ENCODE measurements at places on chromosomes 2 and 18. TPM values are rescaled to one million over a fixed set of nuclear protein-coding genes. Genes with fewer than 3 reads are reported as not detected.

DNA sequence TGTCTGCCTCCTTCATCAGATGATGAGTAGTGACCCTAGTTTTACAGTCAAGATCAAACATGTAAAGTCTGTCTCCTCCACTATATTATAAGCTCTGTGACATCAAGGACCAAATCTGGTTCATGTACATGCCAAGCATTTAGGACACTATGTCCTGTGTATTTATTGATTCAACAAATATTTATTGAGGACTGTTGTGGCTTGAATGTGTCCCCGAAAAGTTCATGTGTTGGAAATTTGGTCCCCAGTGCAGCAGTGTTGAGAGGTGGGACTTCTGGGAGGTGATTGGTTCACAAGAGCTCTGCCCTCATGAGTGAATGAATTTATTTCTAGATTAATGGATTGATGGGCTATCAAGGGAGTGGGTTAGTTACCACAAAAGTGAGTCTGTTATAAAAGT is 46.6 kb upstream of the FRZB start:
- DNase-seq = no peak

- DNase-seq = no peak
These were observed 142.3 kb upstream of the BOD1L2 start for GRCh38 chr18:57004366-57005121.

- DNase-seq = no peak
These were observed 239.7 kb upstream of the RASGRP3 start for GRCh38 chr2:33236482-33237385.

- DNase-seq = no peak
These were observed 122.1 kb downstream of the ARL4C start for GRCh38 chr2:234374736-234375135.

- no peak for DNase-seq
These were observed 54.0 kb upstream of the CYP1B1 start for GRCh38 chr2:38129987-38130386.

Gene NAT8
- polyA plus RNA-seq = not detected

Gene SERPINB4
- not detected for polyA plus RNA-seq

Gene ZNF516
- 2.6 TPM for polyA plus RNA-seq

Gene POTEI
- not detected for polyA plus RNA-seq

Data from heart right ventricle (tissue), 16 donors.